ENCODE measurements at places on chromosomes 12 and 14.

DNA sequence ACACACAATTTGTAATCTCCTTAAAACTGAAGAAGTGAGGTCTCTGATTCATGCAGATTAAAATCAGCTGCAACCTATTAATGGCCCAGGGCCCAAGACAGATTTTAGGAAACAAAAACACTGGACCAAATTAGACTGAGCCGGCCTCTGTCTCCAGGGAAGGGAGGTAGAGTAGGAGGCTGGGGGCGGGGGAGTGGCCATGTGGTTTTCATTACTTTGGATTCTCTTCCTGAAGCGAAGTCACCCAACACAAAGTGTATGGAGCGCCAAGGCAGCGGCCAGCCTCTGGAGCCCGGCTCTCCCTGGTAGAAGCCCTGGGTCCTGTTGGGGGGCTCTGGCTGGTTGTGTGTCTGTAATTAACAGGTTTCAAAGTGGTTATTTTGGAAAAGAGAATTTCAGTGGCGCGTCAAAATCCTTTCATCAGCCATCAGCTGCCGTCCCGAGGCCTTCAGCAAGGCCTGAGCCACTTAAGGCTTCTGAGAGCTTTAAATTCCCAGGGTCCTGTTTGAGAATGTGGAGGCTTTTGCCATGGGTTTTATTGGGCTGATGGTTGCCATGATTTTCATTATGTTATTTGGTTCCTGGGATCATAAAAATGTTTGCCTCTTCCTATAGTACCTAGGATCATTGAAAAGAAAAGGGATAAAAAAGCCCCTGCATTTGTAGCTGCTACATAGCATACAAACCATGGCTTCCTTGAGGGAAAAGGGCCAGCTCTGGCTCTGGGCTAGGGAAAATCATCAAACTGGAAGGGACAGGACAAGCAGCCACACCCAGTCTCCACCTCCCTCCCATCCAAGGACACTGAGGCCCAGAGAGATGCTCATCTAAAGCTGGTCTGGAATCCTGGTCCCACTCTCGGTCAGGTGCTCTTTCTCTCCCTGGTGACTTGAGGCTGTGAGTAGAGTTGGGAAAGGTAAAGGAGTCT lies 282.4 kb downstream of the ZFP36L1 start:
- DNase-seq: no peak

DNA sequence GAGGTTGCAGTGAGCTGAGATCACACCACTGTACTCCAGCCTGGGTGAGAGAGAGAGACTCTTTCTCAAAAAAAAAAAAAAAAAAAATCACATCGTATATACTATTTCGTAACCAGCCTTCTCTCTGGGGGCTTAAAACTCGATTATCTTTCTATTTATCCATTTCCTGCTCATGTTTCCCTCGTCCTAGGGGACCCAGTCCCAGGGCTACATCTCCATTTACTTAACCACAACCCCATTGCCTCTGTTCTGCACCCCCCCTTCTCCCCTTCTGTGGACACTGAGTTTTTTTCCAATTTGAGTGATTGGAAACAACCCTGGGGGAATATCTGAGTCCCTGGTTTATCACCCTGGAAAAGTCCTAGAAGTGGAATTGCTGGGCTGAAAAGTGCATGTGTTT lies 36.2 kb upstream of the YY1 start:
- no peak for DNase-seq

- no peak for DNase-seq
These were observed 44.9 kb downstream of the ERH start for GRCh38 chr14:69353168-69353567.

DNA sequence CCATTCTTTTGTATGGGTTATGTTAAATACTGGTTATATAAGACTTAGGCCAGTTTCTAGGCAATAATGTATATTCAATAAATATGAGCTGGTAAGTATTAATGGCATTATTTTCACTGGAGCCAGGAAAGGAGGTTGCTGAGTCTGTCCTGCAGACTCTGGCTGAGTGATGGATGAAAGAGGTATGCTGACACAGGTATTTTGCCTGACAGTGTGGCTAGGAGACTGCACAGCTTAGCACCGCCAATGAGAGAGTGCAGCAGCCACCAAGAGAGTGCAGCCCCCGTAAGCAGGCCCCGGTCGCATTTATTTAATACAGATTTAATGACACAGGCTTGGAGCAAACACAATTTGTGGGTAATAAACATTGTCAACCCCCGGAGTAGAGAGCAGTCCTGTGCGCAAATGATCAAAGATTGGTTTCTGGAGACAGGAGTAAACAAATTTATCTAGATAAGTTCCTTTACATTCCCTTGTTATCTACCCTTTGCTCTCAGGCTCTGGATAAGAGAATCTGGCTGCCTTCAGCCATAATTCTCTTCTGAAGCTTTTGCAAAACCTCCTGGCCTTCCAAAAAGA lies 37.4 kb downstream of the TMTC3 start:
- no peak for DNase-seq

GRCh38 chr12:55687746-55688145 lies 20.0 kb downstream of the ITGA7 start:
- no peak for DNase-seq

DNA sequence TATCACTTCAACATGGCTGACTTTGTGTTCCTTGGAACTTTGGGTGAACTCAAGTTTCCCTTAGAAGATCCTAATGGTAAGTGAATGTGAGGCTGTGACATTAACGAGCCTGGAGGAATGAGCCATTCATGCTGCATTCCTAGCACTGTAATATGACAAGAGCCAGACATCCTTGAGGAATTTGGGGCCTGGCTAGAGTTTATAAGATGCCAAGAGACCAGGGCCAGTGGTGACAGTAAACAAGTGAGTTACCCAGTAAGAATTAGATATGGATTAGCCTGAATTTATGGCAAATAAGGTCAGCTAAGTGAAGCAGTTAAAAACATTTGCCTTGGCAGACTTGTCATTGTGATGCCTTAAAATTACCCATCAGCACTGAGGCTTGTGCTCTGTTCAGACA lies 232.4 kb downstream of the AKAP6 start:
- DNase-seq: no peak

DNA sequence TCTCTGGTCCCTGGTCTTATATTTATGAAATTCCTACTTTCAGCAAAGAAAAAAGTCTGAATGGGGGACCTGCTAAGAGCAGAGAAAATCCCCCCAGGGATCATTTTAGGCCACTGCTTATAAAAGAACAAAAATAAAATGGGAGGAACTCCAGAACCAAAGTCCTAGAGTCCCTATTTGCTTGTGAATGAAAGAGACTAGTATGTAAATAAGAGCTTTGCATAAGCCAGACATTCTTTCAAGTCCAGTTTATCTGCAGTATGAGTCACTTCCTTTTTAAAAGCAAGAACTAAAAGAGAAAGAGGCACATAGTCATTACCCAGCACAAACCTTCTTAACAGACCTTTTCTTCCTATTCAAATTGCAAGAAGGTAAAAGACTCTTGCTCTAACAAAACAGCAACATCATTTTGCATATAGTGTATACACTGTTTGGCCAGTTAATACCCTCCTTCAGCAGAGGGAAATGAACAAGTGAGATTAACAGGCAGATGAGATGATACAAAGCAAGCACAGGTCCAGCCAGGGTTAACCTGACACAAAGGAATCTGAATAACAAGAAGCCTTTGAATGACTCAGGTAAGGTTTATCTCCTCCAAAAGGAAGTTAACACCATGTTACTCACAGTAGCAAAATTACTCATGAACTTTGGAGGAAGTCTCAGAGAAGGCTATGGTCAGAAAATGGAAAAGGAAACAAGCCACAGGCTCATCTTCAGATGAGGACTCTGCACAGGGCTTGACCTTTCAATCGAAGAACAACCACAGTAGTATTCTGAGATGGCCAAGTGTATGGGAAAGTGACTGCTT lies 87.3 kb downstream of the PHLDA1 start:
- peak; percentile 78 for DNase-seq

GRCh38 chr12:124557518-124558223 lies 9.7 kb downstream of the NCOR2 start:
- no peak for DNase-seq

- no peak for DNase-seq
These were observed 824 bp downstream of the TBK1 start for GRCh38 chr12:64452559-64453329.

All from NT2/D1 (cell line).